Progenitor cell of endocrine pancreas (in vitro differentiated cells): ENCODE measurements at places on chromosomes 6 and 20.

DNA sequence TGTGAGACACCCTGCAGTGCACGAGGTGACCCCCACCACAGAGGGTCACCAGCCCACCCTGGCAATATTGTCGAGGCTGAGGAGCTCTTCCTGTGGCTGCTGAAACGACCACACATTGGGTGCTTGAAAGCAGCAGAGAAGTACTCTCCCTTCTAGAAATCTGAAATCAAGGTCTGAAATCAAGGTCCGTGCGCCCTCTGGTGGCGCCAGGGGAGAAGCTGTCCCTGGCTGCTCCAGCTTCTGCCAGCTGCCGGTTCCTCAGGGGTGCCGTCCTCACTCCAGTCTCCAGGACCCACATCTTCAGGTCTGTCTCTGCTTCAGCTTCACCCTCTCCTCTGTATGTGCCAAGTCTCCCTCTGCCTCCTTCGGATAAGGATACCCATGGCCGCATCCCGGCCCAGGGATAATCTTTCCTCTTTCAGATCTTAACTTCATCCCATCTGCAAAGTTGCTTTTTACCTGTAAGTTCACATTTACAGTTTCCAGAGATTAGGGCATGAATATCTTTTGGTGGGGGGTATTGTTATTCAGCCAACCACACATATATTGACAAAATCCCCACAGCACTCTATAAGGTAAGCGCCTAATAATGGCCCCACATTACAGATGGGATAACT lies 108.3 kb upstream of the PHACTR3 start:
- DNase-seq, result peak; percentile 65

GRCh38 chr6:118709859-118710350 lies 58.5 kb upstream of the CEP85L start:
- no peak for DNase-seq

- DNase-seq, result peak; percentile 50
Measured at GRCh38 chr6:26249957-26250697, 114.9 kb upstream of the BTN3A2 start.

- DNase-seq, result no peak
Measured at GRCh38 chr20:13105864-13106457, 97.2 kb downstream of the SPTLC3 start.

- DNase-seq, result no peak
Measured at GRCh38 chr6:108254433-108255410, 6.1 kb downstream of the SNX3 start.

- no peak for DNase-seq
Measured at GRCh38 chr6:4920914-4921410, 82.9 kb downstream of the RPP40 start.

DNA sequence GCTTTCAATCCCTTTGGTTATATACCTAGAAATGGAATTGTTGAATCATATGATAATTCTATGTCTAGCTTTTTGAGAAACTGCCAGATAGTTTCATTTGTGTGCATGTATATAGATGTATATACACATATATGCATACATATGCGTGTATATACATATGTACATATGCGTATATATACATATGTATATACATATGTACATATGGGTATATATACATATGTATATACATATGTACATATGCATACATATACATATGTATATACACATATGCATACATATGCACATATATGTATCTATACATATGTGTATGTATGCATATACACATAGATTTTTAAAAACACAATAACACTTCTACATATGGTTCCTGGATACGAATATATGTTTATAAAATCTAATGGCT lies 8.4 kb downstream of the SF3B5 start:
- DNase-seq, result no peak

DNA sequence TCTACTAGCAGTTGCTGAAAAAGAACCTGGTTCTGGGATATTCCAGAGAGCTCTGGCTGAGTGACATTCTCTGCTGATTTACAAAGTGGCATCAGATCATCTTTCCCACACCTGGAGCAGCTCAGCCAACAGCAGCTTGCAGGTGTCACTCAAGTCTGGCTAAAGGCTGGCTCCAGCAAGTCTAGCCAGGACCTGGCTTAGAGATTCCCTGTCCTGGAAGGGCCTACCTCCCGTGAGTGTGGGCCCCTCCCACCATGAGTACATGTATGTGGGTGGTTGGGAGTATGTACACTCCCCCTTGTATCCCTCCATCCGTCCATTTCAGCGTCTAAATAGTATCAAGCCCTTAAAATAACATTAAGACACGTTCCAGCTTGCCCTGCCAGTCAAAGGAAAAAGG lies 539.3 kb upstream of the ID4 start:
- DNase-seq, result no peak

GRCh38 chr6:16265351-16266341 lies 27.3 kb downstream of the GMPR start:
- DNase-seq, result no peak

GRCh38 chr6:62612471-62612870 lies 326.4 kb upstream of the KHDRBS2 start:
- DNase-seq, result no peak

DNA sequence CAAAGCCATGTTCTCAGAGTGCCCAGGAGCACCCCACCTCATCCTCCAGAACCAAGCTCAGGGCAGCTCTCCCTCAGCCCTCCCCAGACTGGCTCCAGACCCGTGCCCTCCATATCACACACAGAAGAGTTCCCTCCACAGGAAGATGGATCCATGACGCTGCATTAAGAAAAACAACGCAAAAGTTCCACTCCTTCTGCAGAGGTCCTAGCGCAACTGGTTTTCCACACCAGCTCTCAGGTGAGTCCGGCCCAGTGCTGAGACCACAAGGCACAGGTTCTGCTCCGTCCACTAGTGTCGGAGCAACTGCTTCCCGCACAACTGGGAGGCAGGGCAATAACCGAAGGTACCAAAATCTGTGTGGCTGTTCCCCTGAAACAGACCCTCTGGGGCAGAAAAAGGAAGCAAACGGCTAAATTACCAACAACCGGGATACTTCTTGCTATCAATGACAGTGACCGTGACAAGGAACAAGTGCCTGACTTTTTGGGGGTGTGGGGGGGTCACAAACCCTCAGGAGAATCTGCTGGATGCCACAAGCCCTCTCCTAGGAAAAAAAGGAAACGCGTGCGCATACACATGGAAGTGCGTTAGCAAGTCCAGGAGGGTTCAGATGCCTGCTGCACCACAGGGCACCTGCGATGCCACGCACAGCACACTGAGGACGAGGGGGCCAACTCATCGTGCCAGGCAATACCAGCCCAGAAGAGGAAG lies 49.2 kb downstream of the MYH7B start:
- DNase-seq, result no peak

GRCh38 chr6:107820338-107821261 lies 3.5 kb downstream of the SCML4 start:
- DNase-seq, result no peak

DNA sequence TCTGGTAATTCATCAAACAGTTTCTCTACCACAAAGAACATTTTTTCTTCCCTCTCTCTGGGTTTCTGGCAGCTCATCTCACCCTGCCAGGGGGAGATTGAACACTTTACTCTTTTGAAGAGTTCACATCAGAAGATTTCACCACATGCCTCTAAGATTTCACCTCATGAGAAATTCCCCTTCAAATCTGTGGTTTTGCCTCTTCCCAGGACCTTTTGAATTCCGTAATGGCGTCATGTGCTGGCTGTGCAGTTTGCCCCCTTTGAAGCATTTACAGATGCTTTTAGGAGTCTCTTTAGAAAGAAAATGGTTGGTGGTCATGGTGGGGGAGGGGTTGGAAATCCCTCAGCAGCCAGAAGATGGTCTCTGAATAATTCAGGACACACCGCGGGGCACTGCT lies 486.1 kb downstream of the QKI start:
- DNase-seq, result no peak

DNA sequence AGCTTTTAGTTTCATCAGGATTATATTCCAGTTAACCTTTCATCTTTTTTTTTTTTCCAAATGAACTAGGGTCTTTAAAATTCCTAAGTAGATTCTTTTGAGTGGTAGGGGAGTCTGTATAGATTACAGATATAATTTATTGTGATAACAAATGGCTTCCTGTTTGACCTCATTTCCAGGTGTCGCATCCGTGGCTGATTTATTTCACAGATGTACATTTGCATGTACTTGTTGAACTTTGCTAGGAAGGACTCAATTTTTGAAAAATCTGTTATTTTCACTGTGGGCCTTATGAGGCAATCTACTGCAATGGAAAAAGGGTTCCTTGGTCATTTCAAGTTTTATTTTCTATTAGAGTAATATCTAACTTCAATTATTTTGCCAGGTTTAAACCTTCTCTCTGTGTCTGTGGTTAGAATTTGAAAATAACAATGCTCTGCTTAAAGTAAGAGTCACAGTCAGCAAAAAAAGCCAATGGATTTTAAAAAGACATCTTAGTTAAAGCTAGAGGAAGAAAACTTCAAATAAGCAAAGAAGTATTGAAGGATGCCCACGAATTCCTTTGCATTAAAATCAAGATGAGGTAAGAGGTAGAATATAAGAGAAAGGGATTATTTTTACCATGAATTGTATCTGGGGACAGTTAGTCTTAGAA lies 57.9 kb downstream of the SAMD5 start:
- DNase-seq, result no peak

- no peak for DNase-seq
Measured at GRCh38 chr6:159056432-159056831, 11.6 kb upstream of the TAGAP start.

DNA sequence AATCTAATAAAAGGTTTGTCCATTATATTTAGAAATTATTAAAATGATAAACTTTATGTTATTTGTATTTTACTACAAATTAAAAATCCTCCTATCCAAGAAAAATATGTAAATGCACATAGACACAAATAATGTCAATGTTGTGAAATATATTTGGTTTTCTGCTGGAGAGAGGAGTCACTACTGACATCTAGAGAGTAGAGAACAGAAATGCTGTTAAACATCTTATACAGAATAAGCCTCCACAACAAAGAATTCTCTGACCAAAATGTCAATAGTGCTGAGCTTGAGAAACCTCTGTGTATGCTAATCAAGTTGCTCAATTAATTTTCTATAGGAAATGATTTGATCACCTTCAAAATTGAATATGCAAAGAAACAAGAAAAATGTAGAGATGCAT lies 12.4 kb downstream of the HTR1B start:
- DNase-seq, result no peak

DNA sequence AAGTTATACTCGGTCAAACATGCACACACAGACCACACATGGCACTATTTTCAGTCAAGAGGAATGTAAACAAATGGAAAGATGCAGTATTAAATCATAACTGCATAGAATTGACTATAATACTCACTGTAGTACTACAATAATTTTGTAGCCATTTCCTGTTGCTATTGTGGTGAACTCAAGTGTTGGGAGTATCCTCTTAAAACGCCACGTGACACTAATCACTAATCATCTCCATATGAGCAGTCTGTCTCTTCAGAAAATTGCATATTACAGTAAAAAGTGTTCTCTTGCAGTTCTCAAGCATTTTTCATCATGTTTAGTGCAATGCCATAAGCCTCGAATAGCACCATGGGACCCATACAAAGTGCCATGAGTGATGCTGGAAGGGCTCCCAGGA lies 258.7 kb upstream of the ID4 start:
- no peak for DNase-seq

GRCh38 chr6:157289764-157290163 lies 33.6 kb downstream of the TMEM242 start:
- no peak for DNase-seq

GRCh38 chr6:42099340-42100028 lies 42.9 kb downstream of the C6orf132 start:
- DNase-seq, result no peak

DNA sequence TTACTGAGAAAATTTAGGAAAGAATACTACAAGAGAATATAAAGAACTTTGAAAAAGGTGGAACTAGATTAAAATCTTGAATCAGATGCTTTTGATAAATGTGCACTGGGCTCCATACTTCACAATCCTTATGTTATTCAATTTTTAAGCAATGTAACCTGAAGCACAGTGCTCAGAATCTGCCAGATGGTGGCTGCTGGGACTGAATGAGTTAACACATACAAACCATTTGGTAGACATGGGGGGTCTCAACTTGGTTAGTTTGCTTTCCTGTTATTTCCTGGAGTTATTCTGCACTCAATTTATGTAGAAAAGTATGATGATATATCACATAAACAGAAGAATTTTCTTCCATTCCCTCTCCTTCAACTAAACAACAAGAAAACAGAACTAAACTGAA lies 326.5 kb downstream of the RNGTT start:
- no peak for DNase-seq

DNA sequence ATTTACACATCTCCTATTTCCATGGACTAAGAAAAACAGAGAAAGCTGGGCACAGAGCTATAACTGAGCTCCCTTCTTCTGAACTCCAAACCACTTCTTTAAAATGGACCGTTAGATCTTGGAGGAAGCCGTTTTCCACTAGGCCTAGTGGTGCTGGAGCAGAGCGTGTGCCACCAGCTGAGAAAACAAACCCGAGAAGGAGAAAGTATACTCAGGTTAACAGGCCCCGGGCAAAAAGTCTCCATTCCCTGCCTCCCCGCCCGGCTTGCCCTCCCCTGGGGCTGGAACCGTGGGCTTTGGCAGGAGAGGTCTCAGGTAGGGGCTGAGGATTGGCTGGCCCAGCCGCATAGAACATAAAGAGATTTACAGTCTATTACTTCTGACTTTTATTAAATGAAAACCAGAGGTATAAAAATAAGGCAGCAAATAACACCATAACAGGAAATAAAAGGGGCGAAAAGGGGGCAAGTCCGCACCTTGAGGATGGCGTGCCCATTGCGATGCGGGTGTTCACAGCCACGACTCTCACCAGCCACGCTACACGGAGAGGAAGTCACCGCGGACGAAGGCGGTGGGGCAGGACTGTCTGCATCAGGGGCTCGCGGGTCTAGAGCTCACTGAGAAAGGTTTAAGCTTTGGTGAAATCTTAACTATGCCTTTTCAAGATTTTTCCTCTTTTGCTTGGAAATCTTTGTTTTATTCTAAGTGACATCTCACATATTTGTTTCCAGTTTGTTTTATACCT lies 191.2 kb upstream of the GMDS start:
- no peak for DNase-seq

DNA sequence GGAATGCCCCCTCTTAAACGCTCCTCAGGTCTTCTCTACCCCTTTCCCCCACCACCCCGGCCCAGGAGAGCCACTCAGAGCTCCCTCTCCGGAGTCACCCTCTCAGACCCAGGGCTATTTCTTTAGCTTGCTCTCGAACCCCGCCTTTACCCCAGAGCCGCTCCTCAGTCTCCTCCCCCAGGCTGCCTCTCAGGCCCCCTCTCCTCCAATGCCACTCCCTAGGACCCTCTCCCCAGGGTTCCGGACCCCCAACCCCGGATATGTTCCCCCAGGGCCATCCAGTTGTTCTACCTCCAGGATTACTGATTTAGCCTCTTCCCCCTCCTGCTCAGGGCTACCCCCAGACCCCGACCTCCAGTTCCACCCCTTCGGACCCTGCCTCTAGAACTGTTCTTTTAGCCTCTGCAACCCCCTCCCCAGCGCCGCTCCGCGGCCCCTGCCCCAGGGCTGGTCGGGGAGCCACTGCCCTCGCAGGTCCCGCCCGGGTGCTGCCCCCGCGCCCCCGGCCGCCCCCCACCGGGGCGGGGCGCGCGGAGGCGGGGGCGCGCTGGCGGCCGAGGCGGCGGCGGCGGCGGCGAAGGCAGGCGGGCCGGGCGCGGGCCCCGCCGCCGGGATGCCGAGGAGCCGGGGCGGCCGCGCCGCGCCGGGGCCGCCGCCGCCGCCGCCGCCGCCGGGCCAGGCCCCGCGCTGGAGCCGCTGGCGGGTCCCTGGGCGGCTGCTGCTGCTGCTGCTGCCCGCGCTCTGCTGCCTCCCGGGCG lies at the start of gene MMP24:
TSS of gene MMP24 (plus strand) at position 565 of the 758 bp plus-strand sequence. CDS start at position 614, 49 bp downstream.
- no peak for DNase-seq

- DNase-seq, result no peak
Measured at GRCh38 chr20:7696311-7696710, 243.9 kb downstream of the HAO1 start.
